RWPE1 (cell line): ENCODE measurements at places on chromosomes 13 and 19.

DNA sequence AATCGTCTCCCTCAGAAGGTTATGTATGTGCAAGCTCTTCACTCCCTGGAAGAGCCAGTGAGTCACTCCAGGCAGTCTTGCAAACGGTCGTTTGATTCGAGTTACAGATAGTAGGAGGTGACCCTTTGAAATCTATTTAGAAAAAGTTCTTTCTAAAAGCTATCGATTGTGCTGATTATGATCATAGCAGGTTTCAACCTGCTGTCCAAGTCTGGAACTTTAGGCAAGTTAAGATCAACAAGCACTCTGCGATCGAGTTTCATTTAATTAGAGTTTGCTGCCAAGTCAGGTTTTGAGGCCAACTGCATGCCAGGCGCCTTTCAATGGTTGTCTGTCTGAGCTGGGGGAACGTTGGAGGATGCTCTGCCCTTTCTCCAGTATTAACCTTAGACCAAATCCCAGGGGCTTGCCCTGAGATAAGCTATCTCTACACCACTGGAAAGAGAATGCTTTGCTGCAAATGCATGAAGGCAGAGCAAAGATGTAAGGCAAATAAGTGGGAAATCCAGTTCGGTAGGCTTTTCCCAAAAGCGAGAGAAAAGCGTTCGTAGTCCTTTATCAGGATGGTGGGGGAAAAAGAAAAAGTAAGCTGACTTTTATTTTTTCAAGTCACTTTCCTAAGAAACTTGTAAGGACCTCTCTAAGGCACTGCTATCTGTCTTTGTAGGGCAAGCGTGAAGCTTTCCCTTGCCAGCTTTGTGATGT is 287.5 kb downstream of the ATP8A2 start:
- DNase-seq = no peak

GRCh38 chr19:29715701-29716581 is 880 bp upstream of the C19orf12 start:
- DNase-seq = no peak

- DNase-seq = no peak
These were observed 58.3 kb upstream of the MEDAG start for GRCh38 chr13:30847650-30848307.

- no peak for DNase-seq
These were observed 97.3 kb upstream of the MCF2L start for GRCh38 chr13:112871742-112872141.

GRCh38 chr19:7509625-7510024 is 6.3 kb upstream of the ZNF358 start:
- DNase-seq = no peak

DNA sequence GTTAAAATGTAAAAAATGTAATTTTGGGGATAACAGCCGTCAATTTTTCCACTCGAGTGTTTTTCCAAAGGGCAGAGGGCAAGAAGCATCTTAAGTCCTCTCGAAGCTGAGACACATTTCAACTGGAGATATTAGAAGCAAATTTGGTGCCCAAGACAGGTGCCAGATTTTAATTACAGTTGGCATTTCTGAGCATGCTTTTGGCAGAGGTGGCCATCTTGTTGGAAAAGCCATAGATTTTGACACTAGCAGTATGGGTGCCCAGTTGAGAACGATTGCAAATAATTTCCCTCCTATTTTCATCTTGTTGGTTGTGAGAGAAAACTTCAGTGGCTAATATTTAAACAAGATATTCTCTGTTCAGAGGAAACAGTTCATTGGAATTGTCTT is 146.3 kb downstream of the TM9SF2 start:
- no peak for DNase-seq

DNA sequence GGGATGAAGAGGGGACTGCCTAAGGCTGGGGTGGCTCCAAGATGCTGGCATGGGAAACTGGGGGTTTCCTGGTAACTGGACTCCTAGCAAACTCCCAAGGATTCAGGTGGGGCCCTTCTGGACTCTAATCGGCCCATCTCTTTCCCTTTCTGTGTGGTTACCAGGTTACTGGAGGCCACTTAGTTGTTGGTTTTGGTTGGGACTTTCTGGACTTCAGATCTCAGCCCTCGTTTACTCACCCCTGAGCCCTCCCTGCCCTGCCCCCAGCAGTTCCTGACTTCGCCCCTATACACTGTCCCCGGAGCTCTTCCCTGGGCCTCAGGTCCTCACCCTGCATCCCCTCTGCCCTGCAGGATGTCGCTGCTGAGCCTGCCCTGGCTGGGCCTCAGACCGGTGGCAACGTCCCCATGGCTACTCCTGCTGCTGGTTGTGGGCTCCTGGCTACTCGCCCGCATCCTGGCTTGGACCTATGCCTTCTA is 328 bp downstream of the CYP4F12 start:
- no peak for DNase-seq

- DNase-seq = no peak
These were observed 436.2 kb upstream of the SLITRK5 start for GRCh38 chr13:87234981-87235380.

DNA sequence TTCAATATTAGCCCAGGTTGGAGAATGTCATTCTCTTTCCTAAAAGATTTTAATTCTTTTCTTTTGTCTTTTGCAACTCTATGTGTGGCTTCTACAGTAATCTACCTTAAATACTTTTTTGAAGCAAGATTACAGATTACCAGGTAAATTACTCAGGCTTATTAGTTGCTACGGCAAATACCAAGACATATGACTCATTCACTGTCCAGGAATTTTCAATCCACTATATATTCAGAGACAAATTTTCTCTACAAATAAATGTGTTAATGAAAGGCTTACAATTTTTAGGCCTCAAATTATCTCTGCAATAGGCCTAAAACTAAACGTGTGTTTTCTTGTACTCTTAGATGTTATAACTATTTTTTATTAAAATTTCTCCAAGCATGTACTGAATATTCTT is 631.3 kb downstream of the DIAPH3 start:
- DNase-seq = peak; percentile 37

DNA sequence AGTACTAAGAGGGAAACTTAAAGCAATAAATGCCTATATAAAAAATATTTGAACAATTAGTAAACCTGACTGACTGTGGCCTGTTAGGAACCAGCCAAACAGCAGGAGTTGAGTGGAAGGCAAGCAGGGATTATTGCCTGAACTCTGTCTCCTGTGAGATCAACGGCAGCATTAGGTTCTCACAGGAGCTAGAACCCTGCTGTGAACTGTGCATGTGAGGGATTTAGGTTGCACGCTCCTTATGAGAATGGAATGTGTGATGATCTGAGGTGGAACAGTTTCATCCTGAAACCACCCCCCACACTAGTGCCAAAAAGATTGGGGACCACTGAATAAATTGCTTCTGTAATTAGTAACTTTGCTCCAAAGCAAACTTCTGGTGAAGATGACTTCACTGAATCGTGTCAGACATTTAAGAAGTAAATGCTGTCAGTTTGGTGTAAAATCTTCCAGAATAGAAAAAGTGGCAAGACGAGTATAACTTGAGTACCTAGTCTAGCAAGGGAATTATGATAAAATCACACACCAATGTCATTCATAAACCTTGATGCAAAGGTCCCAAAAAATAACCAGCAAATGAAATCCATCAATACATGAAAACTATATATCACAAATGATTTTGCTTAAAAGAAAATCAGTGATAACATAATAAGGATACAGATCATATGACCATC is 53.8 kb downstream of the SLC6A16 start:
- DNase-seq = no peak

- DNase-seq = no peak
These were observed 1.9 kb downstream of the IFNL1 start for GRCh38 chr19:39297931-39298634.

DNA sequence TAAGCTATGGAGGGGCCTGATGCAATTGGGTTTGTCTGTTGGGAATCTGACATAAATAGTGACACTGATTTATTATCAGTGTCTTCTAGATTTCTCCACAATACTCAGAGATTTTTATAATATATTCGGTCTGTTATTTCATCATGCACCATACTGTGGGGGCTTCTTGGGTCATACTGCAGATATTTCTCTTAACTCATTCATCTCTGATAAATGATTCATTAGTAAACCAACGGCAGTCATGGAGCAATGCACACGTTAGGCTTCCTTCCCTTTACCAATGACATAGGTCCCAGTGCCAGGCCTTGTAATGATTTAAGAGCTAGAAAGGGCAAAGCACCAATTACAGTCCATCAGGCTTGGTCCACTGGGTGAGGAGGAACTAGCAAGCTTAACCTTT is 53.6 kb downstream of the FAM216B start:
- DNase-seq = no peak

DNA sequence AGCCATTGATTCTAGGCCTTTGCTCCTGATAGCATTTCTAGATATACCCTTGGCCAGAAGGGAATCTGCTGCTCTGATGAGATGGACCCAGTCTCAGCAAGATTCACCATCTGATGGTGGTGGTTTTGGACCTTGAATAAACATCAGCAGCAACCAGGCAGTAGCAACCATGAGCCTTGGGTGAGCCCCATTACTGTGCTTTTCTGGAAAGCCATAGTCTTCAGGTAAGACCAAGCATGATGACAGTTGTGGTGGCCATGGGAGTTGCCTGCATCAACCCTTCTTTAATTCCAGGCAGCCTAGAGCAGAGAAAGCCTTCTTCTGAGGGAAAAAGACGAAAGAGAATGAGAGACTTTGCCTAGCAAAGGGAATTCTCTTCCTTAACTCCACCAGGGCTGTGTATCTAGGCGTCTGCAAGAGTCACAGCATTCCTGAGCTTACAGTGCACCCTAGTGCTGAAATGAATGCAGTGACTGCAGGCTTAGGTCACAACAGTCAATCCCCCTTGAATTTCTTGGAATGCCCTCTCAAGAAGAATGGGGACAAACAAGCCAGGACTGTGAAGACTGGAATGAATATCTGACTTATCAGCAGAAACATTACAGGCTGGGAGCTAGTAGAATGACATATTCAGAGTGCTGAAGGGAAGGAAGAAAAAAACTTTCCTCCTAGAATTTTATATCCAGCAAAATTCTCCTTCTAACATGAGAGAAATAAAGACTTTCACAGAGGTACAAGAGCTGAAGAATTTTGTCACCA is 942.4 kb upstream of the PCDH20 start:
- DNase-seq = peak; percentile 19

DNA sequence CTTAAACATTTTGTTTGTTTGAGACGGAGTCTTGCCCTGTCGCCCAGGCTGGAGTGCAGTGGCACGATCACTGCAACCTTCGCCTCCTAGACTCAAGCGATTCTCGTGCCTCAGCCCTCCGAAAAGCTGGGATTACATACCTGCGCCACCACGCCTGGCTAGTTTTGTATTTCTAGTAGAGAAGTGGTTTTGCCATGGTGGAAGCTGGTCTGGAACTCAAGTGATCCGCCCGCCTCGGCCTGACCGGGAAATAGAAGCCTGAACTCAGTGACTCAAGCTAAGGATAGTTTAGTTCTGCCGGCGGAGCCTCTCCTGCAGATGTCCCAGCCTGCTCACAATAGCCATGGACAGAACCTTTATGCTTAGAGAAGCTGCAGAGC is 53.0 kb upstream of the ZNF254 start:
- peak; percentile 47 for DNase-seq

DNA sequence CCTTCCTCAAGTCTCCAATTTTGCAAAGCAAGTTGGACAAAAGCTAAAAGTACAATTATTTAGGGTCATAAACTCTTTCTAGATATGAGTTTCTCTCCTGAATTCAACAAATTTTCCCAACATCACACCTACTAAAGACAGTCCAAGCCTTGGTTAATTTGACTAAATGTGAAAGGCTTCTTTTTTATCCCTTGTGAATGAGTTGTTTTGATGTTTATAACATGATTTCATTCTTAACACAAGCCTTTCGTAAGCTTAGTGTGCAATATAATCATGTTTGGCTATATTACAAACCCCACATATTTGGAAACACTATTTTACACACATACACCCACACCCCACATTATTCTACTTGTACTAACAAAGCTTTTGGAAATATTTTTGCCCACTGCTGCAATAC is 57.3 kb downstream of the ZC3H13 start:
- no peak for DNase-seq

GRCh38 chr13:94674609-94675348 is 37.6 kb downstream of the SOX21 start:
- DNase-seq = peak; percentile 48

GRCh38 chr13:45196622-45197021 is 4.2 kb downstream of the KCTD4 start:
- DNase-seq = peak; percentile 27

- DNase-seq = no peak
These were observed 71.0 kb downstream of the ZNF568 start for GRCh38 chr19:36987091-36987490.

DNA sequence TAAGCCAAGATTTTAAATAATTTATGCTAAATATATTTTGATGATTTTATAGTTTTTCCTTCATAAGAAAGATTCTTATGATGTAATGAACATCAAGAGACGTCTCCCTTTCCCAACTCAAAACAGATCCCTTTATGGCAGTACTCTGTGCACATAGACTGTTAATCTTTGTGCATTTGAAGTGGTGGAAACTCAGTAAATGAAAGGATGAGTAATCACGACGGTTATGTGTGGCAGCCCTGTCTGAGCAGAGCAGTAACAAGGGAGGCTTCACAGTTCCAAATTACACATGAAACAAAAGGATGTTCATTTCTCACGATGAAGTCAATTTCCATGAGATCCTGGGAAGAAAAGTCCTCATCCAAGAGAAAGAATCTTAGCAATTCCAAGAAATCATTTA is 498.1 kb downstream of the KLF5 start:
- DNase-seq = no peak

DNA sequence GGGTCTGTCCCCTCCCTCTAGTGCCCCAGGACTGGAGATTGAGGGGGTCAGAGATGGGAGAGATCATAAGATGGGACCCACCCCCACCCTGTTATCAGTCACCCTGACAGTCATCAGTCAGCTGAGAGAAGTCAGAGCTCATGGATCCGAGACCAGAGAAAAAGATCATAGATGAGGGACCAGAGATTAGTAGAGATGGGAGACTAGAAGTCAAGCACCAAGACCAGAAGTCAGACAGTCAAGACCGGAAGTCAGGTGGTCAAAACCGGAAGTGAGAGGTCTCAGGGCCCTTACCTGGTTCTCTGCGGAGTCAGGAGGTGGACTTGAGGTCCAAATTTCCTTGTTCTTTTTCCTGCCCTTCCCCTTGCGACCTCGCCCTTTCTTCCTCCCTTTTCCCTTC is 7.0 kb downstream of the COL5A3 start:
- no peak for DNase-seq

- DNase-seq = no peak
These were observed 1.5 kb downstream of the EGLN2 start for GRCh38 chr19:40800339-40800996.
